Cortex of kidney (tissue), 1 donor: ENCODE measurements at places on chromosomes 5 and 9.

GRCh38 chr9:132946211-132946610 lies 1.8 kb upstream of the TSC1 start:
- no peak for DNase-seq

DNA sequence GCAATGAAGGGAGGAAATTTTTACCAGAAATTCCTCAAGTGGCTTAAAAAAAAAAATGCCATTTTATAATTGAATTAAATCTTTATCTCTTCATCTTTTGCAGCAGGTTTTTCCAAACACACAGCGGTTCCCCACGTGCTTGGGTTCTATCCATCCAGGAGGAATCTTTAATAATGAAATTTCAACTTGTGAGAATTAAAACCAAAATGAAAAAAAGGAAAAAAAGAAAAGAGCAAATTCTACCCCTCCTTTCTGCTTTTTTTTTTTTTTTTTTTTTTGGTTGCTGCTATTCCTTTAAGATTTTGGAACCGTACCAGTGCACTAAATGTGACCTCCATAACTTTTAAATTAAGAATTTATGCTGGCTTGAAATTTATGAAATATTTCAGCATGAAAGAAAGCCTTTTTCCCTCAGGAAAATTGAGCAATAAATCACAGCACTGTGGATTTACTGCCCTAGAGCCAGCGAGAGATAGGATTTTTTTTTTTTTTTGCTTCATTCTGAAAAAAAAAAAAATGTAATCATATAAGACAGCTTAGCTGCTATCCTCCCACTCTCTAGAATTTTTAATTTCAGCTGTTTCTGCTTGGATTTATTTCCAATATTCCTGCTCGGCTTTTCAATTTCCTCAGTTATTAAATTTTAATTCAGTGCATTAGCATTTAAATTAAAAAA lies 88.5 kb downstream of the ZNF618 start:
- DNase-seq: no peak

DNA sequence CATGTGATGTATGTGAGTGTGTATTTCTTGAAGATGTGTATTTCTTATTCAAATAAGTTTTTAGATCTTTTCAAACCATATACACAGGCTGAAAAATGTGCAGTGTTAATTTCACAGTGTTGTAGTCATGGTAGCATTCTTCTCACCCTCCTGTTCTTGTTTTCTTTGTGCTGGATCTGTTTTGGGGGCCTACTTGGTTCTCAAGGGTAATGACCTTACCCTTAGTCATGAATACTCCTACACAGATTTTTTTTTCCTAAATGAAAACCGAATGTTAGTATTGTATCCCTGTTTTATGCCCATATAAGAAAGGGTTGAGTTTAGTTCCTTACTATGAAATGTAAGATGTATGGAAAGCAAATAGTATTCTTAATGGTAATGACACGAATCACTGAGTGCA lies 88.0 kb downstream of the SLC44A1 start:
- DNase-seq: no peak

DNA sequence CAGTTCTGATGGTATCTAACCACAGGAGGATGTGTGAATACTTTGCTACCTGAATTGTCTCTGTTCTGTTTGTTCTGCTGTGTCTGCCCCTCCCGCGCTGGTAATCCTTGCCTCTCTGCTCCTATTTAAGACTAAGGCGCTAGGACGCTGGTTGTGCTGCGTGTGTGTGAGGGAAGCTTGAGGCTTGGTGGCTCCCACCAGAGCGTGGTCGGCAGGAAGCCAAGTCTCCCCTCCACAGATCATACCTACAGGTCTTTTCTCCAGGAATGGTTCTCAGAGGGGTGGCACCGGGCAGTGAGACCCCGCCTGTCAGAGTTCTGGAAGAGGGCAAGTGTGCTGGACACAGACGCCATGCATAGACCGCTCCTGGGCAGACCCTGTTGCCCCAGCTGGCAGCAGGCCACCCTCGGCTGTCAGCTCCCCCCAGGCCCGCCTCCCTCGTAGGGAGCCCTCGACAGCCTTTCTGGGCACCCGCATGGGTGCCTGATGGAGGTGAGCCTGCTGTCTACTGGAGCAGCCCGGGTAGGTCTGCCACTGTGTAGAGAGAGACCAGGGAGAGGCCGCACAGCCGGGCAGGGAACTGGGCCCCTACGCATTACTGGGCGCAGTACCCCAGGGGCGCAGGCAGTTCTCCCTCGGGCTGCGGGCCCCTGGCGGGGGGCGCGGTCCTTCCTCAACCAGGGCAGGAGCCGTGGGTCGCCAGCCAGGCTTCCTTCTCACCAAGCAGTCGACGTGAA lies 53.4 kb upstream of the ROR2 start:
- no peak for DNase-seq

GRCh38 chr5:54098267-54098666 lies 212.1 kb downstream of the ARL15 start:
- DNase-seq: no peak

DNA sequence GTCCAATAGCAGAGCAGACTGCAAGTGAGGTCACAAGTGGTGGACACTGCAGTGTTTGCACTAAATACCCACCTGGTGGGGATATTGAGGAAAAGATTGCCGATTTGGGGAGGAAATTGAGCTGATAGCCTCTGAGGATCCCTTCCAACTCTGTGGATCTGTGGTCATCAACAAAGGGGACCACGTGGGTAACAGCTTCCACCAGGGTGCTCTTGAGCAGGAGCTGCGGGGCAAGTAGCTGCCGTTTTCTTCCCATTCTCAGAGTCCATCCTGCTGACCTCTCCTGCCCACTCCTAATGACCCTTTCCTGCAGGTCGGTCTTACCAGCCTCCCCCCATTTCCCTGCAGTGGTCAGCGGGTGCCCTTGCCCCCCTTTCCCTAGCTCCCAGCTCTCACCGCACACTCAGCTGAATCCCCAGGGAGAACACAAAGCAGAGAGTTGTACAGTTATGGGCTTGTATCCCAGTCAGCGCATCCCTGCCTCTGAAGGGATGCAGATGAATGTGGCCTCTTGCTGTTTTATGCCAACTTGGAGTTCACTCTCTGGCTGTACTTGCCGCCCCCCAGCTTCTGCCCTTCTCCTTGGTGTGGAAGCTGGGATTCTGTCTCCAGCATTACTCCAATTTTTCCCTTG lies 18.0 kb downstream of the DAPK1 start:
- no peak for DNase-seq

- no peak for DNase-seq
These were observed 59.2 kb upstream of the CDH10 start for GRCh38 chr5:24703934-24704333.

- no peak for DNase-seq
These were observed 115.6 kb downstream of the RPS23 start for GRCh38 chr5:82162573-82162972.

DNA sequence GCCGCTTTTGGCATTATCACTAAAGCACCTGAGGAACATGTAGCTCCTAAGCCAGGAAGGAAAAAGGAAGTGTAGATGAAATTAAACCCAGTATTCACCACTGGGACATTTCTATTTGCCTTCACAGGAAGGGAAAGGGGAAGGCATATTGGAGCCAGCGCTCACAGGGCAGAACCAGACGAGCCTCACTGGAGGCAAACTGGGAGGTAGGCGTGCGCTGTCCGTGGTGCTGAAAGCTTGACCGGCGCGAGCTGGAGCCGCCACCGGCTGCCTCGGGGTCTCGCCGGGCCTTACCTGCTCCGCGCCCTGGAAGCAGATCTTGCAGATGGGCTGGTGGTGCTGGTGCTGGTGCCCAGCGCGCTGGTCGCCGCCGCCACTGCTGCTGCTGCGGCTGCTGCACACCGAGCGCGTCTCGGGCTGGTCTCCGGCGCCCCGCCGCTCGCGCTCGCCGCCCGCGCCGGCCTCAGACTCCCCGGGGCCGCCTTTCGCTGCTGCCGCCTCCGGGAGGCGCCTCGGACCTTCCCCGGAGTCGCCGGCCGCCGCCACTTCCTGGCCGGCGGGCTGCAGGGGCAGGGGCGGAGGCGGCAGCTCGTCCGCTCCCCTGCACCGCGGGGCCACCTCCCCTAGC lies 732 bp downstream of the MARCHF11 start:
- no peak for DNase-seq

- DNase-seq: no peak
These were observed 46.2 kb downstream of the MCTP1 start for GRCh38 chr5:95238560-95239325.

DNA sequence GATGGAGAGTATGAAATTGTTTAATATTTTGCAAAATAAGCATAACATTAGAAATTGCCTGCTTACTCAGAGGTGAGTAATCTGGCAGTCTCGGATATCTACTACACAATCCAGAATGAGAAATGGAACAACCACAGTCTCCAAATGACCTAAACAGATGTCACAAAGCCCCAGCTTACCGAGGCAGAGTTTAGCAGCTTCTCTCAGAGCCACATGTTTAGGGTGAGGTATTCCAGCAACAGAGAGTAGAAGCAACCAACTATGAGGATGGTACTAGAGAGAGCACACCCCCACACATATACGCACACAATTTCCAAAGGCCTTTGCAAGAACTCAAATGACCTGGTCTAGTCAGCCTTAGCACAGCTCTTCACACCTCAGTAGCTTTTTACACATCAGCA lies 122.7 kb upstream of the LPAR1 start:
- no peak for DNase-seq

- DNase-seq: no peak
These were observed 32.1 kb upstream of the CLPTM1L start for GRCh38 chr5:1376981-1377380.

GRCh38 chr5:111682121-111682520 lies 74.9 kb downstream of the NREP start:
- DNase-seq: no peak

- DNase-seq: no peak
These were observed 9.9 kb upstream of the GM2A start for GRCh38 chr5:151243127-151243526.

GRCh38 chr9:120742951-120743416 lies 28.7 kb upstream of the MEGF9 start:
- DNase-seq: no peak

- DNase-seq: no peak
These were observed 438.7 kb downstream of the KDM4C start for GRCh38 chr9:7196467-7196866.

DNA sequence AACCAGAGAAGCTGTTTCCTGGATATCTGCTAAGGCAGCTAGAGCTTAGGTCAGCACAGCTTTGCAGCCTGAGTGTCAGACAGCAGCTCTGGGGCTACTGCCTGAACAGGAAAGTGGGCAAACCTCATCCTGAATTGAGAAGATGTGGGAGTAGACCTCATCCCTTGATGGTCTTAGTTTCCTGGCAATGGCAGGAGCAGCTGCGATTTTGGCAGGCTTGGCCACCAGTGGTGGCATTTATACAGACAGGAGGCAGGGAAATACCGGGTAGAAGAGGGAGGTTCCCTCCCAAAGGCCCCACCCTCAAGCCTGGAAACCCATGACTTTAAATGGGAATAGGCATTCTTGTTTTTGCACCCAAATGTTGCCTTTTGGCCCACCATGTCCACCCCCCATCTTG lies 69.7 kb downstream of the LIX1 start:
- DNase-seq: no peak

- no peak for DNase-seq
These were observed 73.4 kb downstream of the NFIB start for GRCh38 chr9:14240537-14240936.

GRCh38 chr9:13279284-13280141 lies at the start of gene MPDZ:
TSS of gene MPDZ (minus strand) at chr9:13279692. CDS start at chr9:13250315, 29,377 bp downstream.
- no peak for DNase-seq

- no peak for DNase-seq
These were observed 10.8 kb upstream of the NRARP start for GRCh38 chr9:137312852-137313325.
